ENCODE measurements at places on chromosomes 4 and X. TPM values are rescaled to one million over a fixed set of nuclear protein-coding genes. Genes with fewer than 3 reads are reported as not detected.

- H3K27me3 ChIP-seq = no peaks in the 10 kb centered on the region
- no peaks in the 10 kb centered on the region for H3K36me3 ChIP-seq
- H3K4me3 ChIP-seq = no peak overlapping the region
- H3K27ac ChIP-seq = no peak overlapping the region
- H3K4me1 ChIP-seq = no peaks in the 10 kb centered on the region
Observed at GRCh38 chr4:29571322-29571721, 1148.8 kb upstream of the PCDH7 start.

- no peak for DNase-seq
- H3K4me3 ChIP-seq = no peak overlapping the region
- no peaks in the 10 kb centered on the region for H3K4me1 ChIP-seq
- no peaks in the 10 kb centered on the region for H3K27me3 ChIP-seq
- H3K36me3 ChIP-seq = no peaks in the 10 kb centered on the region
- no peak overlapping the region for H3K27ac ChIP-seq
Observed at GRCh38 chr4:86847571-86847970, 1.6 kb downstream of the SLC10A6 start.

GRCh38 chr4:80069108-80069836 is 3.8 kb downstream of the ANTXR2 start:
- no peak overlapping the region for H3K4me3 ChIP-seq
- peak overlapping the region; percentile 21 for H3K27ac ChIP-seq
- peaks cover 5% of the 10 kb centered on the region for H3K36me3 ChIP-seq
- no peak for DNase-seq

The EPGN gene
- not detected for total RNA-seq

The ZNF630 gene
- 5.6 TPM for total RNA-seq

- H3K27me3 ChIP-seq = no peaks in the 10 kb centered on the region
- no peak overlapping the region for H3K4me3 ChIP-seq
- H3K27ac ChIP-seq = no peak overlapping the region
- no peak for DNase-seq
- no peaks in the 10 kb centered on the region for H3K4me1 ChIP-seq
Observed at GRCh38 chr4:26985873-26986272, 125.2 kb downstream of the STIM2 start.

DNA sequence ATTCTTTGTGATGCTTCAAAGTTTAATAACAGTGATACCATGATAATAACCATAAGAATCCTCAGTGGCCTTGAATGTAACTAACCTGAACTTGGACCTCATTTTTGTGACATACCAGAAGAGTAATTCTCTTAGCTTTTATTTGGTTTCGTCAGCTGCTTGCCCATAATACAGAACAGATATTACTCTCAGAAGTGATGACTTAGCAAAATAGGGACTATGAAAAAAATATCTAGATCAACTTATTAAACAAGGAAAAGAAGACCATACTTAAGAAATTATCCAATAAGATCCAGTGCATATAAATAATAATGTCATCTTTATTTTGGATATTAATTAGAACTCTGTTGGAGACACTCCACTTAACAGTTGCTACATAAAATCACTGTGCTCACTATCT is 236.9 kb upstream of the GPC4 start:
- H3K4me3 ChIP-seq = no peak overlapping the region
- H3K36me3 ChIP-seq = no peaks in the 10 kb centered on the region
- no peaks in the 10 kb centered on the region for H3K4me1 ChIP-seq
- no peak for DNase-seq

DNA sequence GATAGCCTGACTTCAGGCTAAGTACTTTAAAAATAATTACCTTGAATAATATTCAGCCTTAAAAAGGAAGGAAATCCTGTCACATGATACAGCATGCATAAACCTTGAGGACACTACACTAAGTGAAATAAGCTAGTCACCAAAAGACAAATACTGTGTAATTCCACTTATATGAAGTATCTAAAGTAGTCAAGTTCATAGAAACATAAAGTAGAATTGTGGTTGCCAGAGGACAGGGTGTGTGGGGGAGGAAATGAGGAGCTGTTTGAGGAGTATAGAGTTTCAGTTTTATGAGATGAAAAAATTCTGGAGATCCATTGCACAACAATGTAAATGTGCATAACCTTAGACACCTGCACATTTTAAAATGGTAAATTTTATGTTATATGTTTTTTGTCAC is 5.6 kb upstream of the STPG2 start:
- DNase-seq = no peak
- no peaks in the 10 kb centered on the region for H3K4me1 ChIP-seq
- no peaks in the 10 kb centered on the region for H3K36me3 ChIP-seq
- H3K4me3 ChIP-seq = no peak overlapping the region
- H3K27ac ChIP-seq = no peak overlapping the region

The ATRX gene
- total RNA-seq = 49.3 TPM

DNA sequence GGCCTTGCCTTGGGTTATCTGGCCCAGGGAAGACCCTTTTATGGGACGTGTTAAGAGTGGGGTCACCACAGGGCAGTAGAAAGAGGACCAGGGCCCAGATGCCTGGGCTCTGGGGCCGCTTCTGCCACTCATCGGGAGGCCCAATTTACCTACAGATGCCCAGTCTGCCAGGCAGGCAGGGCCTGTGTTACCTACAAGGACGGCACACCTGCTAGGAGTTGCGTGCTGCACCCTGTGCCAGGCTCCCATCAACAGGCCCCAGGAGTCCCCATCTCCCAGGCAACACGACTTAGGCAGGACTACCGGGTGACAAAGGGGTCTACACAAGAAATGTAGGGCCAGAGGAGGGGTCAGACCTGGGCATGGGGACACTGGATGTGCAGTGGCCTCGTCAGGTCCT is 34.6 kb downstream of the WDR1 start:
- H3K27me3 ChIP-seq = no peaks in the 10 kb centered on the region
- no peak overlapping the region for H3K4me3 ChIP-seq
- peaks cover 51% of the 10 kb centered on the region for H3K36me3 ChIP-seq
- H3K27ac ChIP-seq = no peak overlapping the region
- H3K4me1 ChIP-seq = no peaks in the 10 kb centered on the region

The MAGEB10 gene
- total RNA-seq = not detected

DNA sequence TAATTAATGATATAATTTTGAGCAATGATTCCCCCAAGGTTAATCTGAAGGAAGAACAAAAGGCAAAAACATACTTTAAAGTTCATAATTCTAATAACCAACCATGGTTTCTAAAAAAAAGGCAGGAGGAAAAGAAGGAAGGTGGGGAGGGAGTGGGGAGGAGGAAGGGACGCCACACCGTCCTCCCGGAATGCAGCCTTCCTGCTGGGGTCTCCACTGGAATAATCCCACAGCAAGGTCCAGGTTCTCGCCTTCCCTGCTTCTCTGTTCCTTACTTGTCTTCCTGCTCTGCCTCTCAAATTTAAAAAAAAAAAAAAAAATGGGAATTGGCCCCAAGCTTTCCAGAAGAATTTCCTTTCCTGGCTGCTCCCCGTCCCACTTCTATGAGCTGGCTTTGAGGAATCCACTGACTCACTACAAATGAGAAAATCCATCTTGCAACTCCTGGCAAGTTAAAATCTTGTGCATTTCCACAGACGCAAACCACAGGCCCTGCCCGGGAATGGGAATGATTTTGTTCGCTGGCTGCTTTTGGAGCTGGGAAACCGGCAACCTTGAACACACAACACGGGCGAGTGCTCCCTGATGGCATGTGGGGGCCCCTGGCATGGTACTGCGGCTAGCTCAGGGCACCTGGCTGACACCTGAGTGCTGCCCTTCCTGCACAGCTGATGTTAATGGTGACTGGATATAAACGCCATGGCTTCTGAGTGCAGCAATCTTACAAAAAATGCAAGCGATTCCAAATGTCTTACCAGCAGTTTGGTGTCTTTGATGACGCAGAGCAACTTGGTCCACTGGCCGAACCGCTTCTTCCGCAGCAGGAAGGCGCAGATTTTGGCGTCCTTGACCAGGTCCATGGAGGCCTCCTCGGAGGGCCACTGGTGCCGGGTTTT is 97.0 kb downstream of the AFAP1 start:
- no peak for DNase-seq
- H3K27ac ChIP-seq = peak overlapping the region; percentile 63
- H3K4me1 ChIP-seq = no peaks in the 10 kb centered on the region
- H3K36me3 ChIP-seq = no peaks in the 10 kb centered on the region
- no peaks in the 10 kb centered on the region for H3K27me3 ChIP-seq
- H3K4me3 ChIP-seq = no peak overlapping the region
